Naive thymus-derived CD8-positive, alpha-beta T cell (primary cell): ENCODE measurements at places on chromosomes 1 and 21.

- DNase-seq, result no peak
Observed at GRCh38 chr1:22819361-22819760, 108.7 kb downstream of the EPHB2 start.

GRCh38 chr21:33677450-33677849 lies 35.1 kb downstream of the ITSN1 start:
- DNase-seq, result no peak

GRCh38 chr21:42228709-42229220 lies 9.8 kb downstream of the ABCG1 start:
- DNase-seq, result no peak

GRCh38 chr1:209207126-209207700 lies 376.3 kb upstream of the CAMK1G start:
- no peak for DNase-seq

GRCh38 chr1:75673885-75674284 lies 50.6 kb upstream of the ACADM start:
- no peak for DNase-seq

DNA sequence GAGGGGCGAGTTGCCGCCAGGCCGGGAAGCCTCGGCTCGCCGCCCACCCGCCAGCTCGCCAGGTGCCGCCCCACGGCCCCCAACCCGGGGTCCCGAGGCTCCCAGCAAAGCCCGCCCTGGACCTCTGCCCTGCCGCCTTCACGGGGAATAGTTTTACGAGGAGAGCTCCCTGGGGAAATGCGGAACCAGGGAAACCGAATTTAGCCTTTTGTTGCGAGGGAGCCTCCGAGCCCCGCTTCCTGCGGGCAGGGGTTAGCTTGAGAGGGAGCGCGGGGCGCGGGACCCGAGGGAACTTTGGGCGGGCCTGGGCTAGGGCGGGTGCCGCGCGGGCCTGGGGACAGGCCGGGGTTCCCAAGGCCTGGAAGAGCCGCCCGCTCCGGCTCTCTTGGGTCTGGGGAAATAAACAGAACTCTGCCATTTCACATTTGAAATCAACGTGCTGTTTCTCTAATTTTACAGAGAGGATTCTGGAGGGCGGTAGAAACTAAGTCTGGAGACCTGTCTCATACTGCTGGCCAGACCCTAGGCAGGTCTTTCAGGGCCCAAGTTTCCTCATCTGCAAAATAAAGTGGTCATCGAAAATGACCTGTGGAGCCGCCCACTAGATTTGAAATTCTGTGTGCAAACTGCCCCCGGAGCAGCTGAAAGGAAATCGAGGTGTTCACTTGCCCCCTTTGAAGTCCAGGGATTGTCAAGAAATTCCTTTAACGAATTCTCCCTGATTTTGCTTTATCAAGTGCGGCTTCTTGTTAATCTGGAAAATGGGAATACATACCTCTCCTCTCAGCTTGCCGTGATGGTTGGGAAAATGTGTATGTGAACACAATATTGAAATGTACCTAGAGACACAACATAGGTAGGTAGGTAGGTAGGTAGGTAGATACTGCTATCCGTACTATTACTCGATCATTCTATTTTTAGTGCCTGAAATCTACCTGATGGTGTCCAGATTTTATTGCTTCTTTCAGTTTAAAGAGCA lies 749 bp upstream of the GLUL start:
- DNase-seq, result no peak

- DNase-seq, result no peak
Observed at GRCh38 chr1:79398501-79398900, 392.0 kb upstream of the ADGRL4 start.

DNA sequence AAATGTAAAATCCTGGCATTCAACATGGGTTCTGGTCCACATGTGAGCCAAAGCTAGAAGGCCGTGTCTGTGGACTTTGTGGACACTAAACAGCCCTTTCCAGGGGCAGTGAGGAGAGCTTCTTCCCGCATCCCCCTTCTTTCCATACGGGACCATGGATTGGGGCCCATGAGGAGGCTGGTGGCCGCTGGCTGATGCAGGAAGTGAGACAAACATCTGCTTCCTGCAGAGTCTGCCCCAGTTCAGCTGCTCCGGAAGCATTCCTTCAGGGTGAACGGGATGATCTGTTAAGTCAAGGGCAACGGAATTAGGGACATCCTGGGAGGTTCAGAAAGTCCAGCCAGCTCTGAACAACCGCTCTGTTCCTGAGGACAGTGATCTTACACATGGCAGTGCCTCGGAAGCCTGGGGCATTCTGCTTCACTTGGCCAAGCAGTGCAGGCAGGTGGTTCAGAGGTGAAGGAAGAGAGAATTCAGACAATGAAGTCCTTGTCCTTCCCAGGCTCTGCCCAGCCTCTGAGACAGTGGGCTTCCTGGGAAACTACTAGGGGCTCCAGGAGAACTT lies 1.5 kb downstream of the CA6 start:
- no peak for DNase-seq

DNA sequence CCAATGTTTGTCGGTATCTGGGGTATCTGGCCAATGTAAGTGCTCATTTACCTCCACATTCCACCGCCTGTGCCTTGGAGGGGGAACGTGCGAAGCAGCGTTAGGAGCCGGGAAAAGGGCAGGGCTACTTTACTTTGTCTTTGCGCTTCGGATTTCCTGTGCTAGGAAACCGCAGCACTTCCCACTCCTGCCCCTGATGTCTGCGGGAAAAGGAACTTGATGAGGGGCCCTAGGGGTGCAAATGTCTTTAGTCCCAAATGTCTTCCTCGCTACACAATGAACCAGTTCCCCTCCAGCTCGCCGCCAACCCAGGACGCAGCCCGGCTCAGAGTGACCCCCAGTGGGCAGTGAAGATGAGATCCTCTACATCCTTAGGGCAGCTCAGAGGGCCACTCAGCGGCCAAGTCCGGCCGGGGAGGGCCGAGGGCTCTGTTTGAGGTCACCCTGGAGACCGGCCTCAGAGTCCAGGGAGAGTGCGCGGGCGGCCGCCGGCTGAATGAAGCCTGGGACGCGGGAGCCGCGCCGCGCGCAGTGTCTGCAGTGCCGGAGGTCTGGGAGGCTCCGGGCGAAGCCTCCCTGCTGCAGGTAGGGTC lies at the start of gene DYNLT5:
TSS of gene DYNLT5 (plus strand) at position 460 of the 593 bp plus-strand sequence. CDS start 2,200 bp downstream, outside the sequence.
- DNase-seq, result no peak

GRCh38 chr1:14173598-14173997 lies 424.9 kb upstream of the KAZN start:
- no peak for DNase-seq

DNA sequence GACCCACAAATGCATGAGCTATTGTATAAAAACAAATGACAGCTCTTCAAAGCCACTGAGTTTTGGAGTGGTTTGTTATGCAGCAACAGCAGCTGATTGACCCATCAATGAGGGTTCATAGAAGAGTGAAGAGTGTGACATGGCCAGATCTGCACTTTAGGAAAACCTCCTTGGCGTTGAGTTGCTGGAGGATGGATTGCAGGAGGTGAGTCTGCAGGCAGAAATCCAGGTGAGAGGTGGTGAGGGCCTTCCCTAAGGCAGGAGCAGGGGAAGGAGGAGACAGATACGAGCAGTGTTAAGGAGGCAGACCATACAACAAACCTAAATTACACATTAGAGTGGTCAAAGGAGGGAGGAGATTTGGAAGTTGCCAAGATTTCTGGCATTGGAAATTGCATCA lies 169.3 kb upstream of the CSF3R start:
- no peak for DNase-seq

DNA sequence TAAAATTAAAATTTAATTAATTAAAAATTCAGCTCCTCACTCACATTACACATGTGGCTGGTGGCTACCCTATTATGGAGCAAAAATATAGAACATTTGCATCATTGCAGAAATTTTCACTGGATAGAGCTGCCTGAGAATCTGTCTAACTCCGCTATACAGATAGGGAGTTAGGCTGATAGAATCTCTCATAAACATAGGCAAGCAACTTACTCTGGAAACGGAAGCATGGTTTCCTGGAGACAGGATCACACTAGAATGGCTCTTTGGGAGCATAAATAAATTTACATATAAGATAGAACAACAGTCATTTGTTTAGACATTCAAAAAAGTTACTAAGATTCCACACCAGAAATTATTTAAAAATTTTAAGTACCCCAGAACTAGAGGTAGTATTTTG lies 12.2 kb upstream of the LAMC2 start:
- no peak for DNase-seq

GRCh38 chr1:183635606-183636333 lies at the start of gene ARPC5:
TSS of gene ARPC5 (minus strand) at chr1:183635783. CDS start at chr1:183635659, 124 bp downstream.
- DNase-seq, result peak; percentile 93

DNA sequence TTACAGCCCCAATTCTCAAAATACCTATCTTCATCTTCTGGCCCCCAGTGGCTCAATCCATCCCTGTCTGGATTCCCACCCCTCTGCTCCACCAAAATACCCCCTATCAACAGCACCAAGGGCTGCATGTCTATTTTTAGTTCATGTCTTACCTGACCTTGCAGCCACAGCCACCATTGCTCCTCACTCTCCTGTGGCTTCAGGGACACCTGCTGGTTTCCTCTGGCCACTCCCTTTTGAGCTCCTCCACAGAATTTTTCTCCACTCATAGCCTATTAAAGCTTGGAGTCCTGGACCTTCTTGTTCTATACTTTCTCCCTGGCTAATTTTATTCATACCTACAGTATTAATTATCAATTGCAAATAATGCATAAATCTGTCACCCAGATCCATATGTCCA lies 125.3 kb upstream of the NGF start:
- DNase-seq, result no peak

- DNase-seq, result no peak
Observed at GRCh38 chr1:162281426-162281825, 95.2 kb downstream of the SPATA46 start.

DNA sequence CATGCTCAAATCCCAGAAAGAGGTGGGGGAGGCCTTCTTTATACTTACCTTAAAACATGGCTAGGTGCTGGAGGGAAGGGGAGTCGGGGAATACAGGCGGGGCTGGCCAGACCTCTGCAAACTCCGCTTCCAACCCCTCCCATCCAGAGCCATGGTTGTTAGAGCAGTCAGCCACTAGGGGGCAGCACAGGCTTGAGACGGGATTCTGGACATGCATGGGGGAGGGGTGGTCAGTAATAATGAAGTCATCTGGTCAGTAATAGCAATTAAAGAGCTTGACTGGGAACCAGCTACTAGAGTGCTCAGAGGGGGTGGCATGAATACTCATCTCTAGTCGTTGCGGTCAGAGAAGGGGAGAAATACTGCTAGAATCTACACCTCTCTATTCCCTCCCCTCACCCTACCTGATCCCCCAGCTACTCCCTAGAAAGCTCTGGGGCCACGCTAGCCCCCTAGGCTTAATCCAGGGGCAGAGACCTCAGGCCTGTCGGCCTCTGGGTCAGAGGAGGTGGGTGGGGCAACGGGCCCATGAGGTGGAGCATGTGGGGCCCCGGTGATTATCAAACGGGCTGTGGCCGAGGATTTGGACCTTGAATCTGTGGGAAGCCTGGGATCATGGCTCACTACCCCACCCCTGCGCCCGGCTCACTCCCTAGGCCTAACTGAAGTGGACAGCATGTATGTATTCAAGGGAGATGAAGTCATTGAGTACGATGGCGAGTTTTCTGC lies 2.9 kb downstream of the CASQ1 start:
- peak; percentile 56 for DNase-seq

GRCh38 chr1:8077120-8077573 lies 51.0 kb upstream of the ERRFI1 start:
- no peak for DNase-seq

GRCh38 chr1:44801491-44802305 lies 1.5 kb downstream of the PLK3 start:
- peak; percentile 32 for DNase-seq

- DNase-seq, result no peak
Observed at GRCh38 chr1:4126731-4127591, 226.9 kb upstream of the C1orf174 start.

DNA sequence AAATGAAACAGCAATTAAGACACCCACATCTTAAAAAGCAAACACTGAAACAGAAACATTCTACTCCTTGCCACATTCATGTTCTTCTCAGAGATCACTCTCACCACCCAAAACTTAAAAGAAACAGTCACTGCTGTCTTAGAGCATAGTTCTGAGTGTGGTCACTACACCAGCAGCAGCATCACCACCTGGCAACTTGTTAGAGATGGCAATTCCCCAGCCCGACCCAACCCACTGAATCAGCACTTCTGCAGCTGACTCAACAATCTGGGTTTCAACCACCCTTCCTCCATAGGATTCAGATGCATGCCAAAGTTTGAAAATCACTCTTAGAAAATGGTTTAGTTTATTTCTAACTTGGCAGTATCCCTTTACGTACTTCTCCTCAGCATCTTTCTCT lies 126.1 kb downstream of the CDC42BPA start:
- DNase-seq, result no peak
